Activated CD8-positive, alpha-beta memory T cell treated with anti-CD3 and anti-CD28 coated beads for 24 hours (primary cell): ENCODE measurements at places on chromosomes 13 and 19.

GRCh38 chr19:3683405-3684053 lies 16.7 kb downstream of the PIP5K1C start:
- no peak for DNase-seq

DNA sequence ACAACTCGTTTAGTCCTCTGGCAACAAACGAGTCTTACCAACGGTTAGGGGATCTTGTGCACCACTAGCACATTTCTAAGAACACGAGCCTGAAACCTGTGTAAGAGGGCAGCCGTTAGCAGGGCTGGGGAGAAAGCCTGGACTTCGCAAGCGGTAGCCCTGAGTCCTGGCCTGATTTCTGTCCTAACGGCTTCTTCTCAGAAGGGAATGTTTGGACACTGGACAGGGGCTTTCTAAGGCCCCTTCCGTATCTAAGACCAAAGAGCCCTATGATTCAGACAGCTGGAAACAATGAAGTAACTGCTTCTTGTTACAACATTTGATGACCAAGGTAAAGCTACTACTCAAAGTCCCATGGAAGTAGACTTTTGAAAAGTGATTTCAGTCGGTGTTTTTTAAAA lies 2.2 kb downstream of the ANKRD10 start:
- no peak for DNase-seq

GRCh38 chr13:104315606-104316005 lies 1249.4 kb upstream of the SLC10A2 start:
- no peak for DNase-seq

DNA sequence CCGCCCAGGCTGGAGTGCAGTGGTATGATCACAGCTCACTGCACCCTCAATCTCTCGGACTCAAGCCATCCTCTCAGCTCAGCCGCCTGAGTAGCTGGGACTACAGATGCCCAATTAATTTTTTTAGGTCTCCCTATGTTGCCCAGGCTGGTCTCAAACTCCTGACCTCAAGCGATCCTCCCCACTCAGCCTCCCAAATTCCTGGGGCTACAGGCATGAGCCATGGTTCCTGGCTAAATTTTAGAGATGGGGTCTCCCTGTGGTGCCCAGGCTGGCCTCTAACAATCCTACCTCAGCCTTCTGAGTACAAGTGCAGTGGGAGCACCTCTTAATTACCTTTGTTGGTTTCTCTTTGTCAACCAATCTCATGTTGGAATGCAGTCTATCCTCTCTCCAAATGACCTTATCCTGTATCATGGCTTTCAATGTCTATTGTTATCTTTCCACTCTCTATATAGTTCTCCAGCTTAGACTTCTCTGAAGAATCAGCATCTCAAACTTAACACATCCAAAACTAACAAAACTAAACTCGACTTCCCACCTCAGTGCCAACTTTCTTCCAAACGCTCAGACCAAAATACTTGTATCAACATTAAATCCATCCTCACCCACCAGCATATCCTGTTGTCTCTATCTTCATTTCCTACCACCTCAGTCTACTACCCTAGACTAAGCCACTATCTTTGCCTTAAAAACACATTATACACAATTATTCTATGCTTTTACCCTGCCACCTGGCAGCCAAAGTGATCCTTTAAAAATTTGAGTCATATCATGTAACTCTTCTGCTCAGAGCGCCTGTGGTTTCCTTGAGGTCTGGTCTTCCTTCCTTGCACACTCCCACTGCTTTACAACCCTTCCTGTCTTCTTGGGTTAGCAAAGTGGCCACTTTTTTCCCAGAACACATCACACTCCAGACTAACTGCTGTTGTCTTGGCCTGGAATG lies 6.7 kb downstream of the TPT1 start:
- DNase-seq: no peak

- DNase-seq: no peak
Measured at GRCh38 chr19:8120636-8121480, 28.5 kb downstream of the FBN3 start.

DNA sequence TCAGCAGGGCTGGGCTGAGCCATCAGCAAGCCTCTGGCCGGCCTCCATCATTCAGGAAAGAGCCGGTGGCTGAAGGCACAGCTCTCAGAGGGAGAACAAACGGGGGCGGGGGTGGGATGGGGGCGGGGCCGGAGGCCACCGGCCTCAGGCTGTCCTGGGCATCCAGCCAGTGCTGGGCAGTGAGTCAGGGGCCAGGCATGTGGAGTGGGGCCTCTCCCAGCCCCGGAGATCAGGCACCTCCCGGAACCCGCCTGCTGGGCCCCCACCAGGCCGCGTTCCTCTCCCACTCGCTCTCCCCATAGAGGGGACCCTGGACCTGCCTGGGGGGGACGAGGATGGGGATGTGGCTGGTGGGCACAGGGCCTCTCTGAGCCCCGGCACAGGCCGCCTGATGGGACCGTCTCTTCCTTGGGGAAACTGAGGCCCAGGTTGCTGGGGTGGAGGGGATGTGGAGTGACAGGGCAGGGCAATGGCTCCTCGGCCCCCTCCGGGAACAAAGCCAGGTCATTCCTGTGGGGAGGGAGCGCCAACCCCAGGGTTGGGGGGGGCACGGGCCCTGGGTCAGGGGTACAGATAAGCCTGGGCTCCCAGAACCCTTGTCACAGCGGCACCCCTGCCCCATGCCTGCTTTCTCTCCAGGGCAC lies 12.9 kb downstream of the SPC24 start:
- DNase-seq: no peak
